ENCODE measurements at places on chromosomes 4 and X.
A peak's percentile ranks its signal among the peaks of the same experiment; 100 is the strongest.

DNA sequence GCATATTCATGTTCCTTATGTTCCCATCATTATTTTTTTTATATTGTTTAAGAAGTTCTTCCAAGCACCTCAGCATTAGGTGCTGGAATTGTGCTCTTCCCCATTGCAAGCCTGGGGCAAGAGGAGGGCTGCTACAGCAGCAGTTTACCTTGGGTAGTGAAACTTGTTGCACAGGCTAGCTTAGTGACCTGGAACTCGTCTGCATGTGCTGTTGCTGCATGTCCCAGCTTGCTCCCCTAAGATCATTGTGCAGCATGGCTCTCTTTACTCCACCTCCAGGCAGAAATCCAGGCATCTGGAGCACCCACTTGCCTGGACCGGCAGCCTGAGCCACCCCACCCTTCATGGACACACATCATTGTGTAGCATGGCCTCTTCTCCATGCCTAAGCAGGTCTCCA is 776.0 kb downstream of the GLUD2 start:
- DNase-seq = no peak

GRCh38 chr4:24053934-24054333 is 164.1 kb upstream of the PPARGC1A start:
- no peak for DNase-seq

DNA sequence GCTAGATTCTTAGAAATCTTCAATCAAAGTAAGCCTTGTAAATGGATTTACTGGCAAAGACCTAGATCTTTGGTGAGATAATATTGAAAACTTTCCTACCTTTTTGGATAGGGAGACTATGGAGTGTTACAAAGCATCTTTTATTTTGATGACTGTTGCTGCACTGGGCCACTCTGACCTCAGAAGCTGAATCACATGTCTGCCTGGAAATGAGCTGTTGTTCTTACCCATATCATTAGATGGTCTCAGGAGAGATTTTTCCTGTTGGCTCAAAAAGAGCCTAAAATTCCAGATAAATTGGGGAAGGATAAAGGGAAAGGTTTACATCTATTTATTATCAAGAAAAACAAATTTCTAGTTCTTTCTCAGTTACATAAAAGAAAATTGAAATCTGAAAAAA is 127.5 kb upstream of the BMP3 start:
- DNase-seq = no peak

GRCh38 chr4:12852338-12853307 is 631.5 kb downstream of the RAB28 start:
- DNase-seq = peak; percentile 32

DNA sequence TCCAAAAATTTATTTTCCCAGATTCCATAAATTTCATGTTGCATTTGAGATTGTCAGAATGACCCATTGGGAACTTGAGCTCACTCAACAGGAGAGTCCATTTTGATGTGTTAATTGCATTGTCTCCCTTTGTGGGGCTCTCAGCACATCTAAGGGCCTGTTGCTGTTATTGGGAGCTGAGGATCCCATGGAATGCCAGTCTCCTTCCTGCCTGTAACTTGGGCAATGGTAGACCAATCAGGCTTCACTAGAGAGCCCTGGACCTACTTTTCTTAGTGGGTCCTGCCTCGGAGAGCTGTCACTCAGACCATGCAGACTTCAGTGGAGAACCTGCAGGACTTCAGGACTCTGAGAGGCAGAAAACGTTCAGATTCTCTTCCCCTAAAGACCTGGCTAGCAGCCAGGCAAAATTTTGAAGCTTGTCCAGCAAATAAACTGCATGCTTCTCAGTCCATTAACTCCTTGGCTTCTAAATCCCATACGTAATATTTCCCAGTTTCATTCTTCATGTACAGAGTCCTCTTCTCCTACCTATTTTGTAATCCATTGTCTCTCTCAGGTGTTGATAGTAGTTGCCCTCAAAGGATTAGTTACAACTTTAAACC is 25.1 kb downstream of the OCRL start:
- DNase-seq = no peak

- DNase-seq = no peak
These were observed 18.8 kb downstream of the RGS12 start for GRCh38 chr4:3311489-3312171.

- no peak for DNase-seq
These were observed 719.5 kb upstream of the SLIT2 start for GRCh38 chr4:19531906-19532848.
